ENCODE measurements at places on chromosomes 3 and 15. TPM values are rescaled to one million over a fixed set of nuclear protein-coding genes. Genes with fewer than 3 reads are reported as not detected.
A peak's percentile ranks its signal among the peaks of the same experiment; 100 is the strongest.

GRCh38 chr15:31447931-31448634, 121.4 kb downstream of the KLF13 start:
- no peaks in the 10 kb centered on the region for H3K36me3 ChIP-seq
- H3K27ac ChIP-seq = no peak overlapping the region
- H3K27me3 ChIP-seq = no peaks in the 10 kb centered on the region
- H3K4me3 ChIP-seq = no peak overlapping the region

DNA sequence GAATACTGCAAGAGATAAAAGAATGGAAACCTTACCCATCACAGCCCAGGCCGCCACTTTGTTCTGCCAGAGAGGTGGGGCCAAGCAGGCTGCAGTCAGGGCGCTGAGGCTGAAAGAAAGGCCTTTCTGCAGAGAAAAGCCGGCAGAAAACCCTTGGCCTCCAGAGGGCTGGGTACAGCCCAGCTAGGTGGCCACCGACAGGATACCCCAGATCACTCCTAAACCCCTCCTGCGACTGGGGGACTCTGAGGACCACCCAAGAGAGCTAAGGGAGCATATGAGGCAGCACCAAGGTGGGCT, 69.3 kb downstream of the SMAD6 start:
- H3K36me3 ChIP-seq = no peaks in the 10 kb centered on the region
- H3K27ac ChIP-seq = no peak overlapping the region
- DNase-seq = no peak
- no peaks in the 10 kb centered on the region for H3K4me1 ChIP-seq

The UTS2B gene
- 0.47 TPM for total RNA-seq

DNA sequence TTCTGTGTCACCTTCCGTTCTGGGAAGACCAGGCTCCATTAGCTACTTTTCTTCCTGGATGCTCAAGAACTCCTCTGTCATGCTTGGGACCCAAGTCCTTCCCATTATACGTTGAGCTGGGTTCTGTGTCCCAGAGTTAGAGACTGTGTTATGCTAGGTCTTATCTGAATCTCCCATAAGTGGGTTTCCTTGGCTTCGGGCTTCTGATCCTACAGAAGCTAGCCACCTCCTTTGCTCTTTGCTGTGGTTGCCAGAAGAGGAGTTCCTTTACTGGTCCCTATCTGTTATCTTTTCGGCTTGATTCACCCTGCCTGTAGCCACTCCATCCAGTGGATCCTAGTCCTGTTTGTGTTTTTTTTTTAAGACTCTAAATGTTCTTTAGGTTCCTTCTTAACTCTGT, 38.0 kb downstream of the TYRO3 start:
- H3K27ac ChIP-seq = no peak overlapping the region
- no peak overlapping the region for H3K4me3 ChIP-seq
- no peak for DNase-seq
- no peaks in the 10 kb centered on the region for H3K4me1 ChIP-seq

GRCh38 chr3:119534296-119534695, 25.1 kb downstream of the CD80 start:
- no peak overlapping the region for H3K27ac ChIP-seq
- H3K4me1 ChIP-seq = no peaks in the 10 kb centered on the region
- no peaks in the 10 kb centered on the region for H3K27me3 ChIP-seq
- DNase-seq = no peak
- no peaks in the 10 kb centered on the region for H3K36me3 ChIP-seq
- no peak overlapping the region for H3K4me3 ChIP-seq

DNA sequence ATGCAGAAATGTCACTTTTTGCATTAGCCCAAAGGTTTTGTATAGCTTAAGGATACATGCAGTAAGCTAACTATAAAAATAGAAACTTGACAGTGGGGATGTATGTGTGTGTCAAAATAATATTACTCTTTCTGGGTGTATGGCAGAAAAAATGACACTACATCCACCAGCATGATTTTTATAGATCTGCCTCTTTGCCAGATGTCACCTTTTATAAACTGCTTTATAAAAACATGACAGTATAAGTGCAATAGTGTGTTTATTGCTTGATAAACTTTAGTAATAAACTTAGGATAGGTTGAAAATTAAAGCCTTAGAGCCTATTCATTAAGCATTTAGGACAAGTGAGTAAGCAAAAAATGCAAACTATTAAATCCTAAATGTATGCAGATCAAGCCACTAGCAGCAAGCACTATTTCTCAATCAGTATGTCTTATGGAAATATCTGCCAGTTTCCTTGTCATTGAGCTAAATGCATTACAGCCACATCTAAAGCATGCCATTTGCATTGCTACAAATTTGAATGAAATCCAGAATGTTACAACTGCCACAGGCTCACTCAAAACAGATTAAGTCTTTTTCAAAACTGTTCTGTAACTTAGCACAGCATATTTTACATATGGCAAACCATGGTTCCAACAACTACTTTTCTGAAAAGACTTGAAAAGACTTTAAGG, 935.0 kb downstream of the FHIT start:
- no peak overlapping the region for H3K27ac ChIP-seq
- no peaks in the 10 kb centered on the region for H3K36me3 ChIP-seq
- no peaks in the 10 kb centered on the region for H3K27me3 ChIP-seq
- no peaks in the 10 kb centered on the region for H3K4me1 ChIP-seq

DNA sequence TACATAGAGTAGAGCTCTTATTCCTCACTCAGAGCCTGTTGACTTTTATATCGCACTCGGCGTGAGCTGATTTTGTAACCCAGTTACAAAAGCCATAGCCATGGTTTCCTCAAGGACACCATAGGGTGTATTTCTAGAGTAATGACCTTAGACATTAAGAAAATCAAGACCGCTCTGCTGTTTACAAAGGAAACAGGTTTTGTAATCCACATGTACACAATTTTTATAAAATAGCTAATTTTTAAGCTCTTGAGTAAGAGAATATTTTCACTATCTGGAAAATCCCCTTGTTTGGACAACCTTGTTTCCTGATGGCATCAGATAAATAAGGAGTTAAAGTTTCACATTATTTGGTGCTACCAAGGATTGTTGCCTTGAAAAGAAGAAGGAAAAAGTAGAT, 104.7 kb downstream of the PGPEP1L start:
- H3K27me3 ChIP-seq = no peaks in the 10 kb centered on the region
- H3K36me3 ChIP-seq = no peaks in the 10 kb centered on the region
- no peaks in the 10 kb centered on the region for H3K4me1 ChIP-seq
- no peak for DNase-seq
- H3K4me3 ChIP-seq = no peak overlapping the region

DNA sequence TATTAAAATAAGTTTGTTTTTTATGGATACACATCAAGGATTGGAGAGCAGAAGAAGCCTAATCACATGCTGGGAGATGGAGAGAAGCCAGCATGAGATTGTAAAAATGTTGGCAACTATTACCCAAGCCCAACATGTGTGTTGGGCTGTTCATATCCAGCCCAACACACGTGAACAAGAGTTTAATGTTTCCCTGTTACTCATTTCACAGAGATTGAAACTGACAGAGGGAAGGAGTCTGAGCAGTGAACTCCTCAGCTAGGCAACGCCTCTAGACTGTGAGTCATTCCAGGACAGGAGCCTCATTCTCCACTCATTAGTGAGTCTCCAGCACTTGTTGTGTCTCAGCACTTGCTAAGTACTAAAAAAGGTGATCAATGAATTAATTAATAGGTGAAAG, 43.2 kb upstream of the CMSS1 start:
- H3K27ac ChIP-seq = no peak overlapping the region
- H3K27me3 ChIP-seq = no peaks in the 10 kb centered on the region
- no peaks in the 10 kb centered on the region for H3K36me3 ChIP-seq
- no peak for DNase-seq
- H3K4me3 ChIP-seq = no peak overlapping the region
- no peaks in the 10 kb centered on the region for H3K4me1 ChIP-seq

The PLSCR2 gene
- not detected for total RNA-seq

The SI gene
- total RNA-seq = not detected

The RGMA gene
- not detected for total RNA-seq

GRCh38 chr3:48656061-48656840, 6.4 kb downstream of the CELSR3 start:
- peaks cover 27% of the 10 kb centered on the region for H3K4me1 ChIP-seq
- DNase-seq = peak; percentile 94
- peak overlapping the region; percentile 49 for H3K4me3 ChIP-seq

DNA sequence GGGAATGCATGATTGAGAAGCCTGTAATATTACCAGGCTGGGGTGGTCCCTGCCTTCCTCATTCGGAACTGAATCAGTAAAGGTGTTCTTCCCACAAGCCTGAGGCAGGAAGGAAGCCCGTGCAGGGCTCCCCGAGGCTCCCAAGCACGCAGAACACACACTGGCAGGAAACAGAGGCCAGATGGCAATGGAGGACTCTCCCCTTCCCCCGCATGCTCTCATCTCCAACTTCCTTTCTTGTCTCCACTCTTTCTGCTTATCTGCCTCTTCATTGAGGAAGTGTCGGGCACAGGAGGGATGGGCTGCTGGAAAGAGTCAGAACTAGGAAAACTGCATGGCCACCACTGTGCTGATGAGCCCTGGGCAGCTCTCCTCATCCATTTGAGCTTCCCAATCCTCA, 123.5 kb downstream of the NUP210 start:
- peaks cover 5% of the 10 kb centered on the region for H3K27me3 ChIP-seq
- H3K4me1 ChIP-seq = no peaks in the 10 kb centered on the region
- H3K36me3 ChIP-seq = no peaks in the 10 kb centered on the region
- no peak for DNase-seq
- no peak overlapping the region for H3K27ac ChIP-seq

The ALG1L2 gene
- total RNA-seq = not detected

The TSC22D2 gene
- 50.1 TPM for total RNA-seq

The FRMD5 gene
- not detected for total RNA-seq

DNA sequence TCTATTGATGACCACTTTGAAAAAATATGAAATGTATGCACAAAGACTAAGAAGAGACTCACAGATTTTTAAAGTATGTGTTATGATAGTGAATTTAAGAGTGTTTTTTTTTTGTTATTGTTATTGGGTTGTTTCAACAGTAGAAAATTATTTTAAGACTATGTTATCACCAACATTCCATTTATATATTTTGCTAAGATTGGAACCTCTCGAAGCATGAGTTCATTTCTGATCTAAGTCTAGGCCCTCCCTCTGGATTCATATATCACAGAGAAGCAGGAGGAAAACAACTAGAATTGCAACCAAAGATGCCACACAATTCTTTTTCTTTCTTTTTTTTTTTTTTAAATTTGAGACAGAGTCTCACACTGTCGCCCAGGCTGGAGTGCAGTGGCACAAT, 46.8 kb downstream of the ITGB5 start:
- H3K36me3 ChIP-seq = no peaks in the 10 kb centered on the region
- no peak overlapping the region for H3K27ac ChIP-seq
- H3K27me3 ChIP-seq = no peaks in the 10 kb centered on the region
- no peak for DNase-seq

The RNF13 gene
- total RNA-seq = 69.7 TPM

DNA sequence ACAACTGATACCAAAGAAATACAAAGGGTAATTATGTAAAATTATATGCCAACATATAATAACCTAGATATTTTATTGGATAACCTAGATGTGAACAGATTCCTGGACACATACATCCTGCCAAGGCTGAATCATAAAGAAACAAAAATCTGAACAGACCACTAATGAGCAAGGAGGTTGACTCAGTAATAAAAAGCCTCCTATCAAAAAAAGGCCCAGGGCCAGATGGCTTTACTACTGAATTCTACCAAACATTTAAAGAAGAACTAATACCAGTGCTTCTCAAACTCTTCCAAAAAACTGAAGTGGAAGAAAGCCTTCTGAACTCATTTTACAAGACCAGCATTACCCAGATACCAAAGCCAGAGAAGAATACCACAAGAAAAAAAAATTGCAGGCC, 32.4 kb downstream of the THBS1 start:
- no peaks in the 10 kb centered on the region for H3K36me3 ChIP-seq
- peaks cover 14% of the 10 kb centered on the region for H3K4me1 ChIP-seq
- DNase-seq = no peak
- H3K27me3 ChIP-seq = no peaks in the 10 kb centered on the region
- no peak overlapping the region for H3K27ac ChIP-seq

DNA sequence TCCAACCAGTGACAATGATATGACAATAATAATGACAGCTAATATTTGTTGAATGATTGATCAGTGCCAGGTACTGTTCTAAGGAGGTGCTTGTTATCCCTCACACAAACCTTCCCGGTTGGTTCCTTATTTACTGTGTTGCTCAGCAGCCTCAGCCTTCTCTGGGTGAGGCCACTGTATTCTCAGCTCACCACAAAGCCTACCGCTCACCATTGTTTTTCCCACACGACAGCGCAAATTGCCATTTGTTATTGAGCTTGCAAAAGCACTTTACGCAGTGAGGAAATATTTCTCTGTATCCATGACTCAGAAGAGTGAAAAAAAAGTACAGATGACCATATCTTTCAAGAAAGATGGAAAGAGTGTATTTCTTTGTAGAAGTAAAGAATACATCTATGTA, 49.5 kb upstream of the PDZRN3 start:
- no peak for DNase-seq
- H3K4me1 ChIP-seq = no peaks in the 10 kb centered on the region
- H3K27me3 ChIP-seq = no peaks in the 10 kb centered on the region
- H3K36me3 ChIP-seq = no peaks in the 10 kb centered on the region
- H3K4me3 ChIP-seq = no peak overlapping the region

- DNase-seq = no peak
- H3K27ac ChIP-seq = no peak overlapping the region
- H3K36me3 ChIP-seq = no peaks in the 10 kb centered on the region
- peaks cover 7% of the 10 kb centered on the region for H3K4me1 ChIP-seq
These were observed 1.8 kb upstream of the GPR15 start for GRCh38 chr3:98529856-98530459.

The GOLGA6B gene
- total RNA-seq = not detected

DNA sequence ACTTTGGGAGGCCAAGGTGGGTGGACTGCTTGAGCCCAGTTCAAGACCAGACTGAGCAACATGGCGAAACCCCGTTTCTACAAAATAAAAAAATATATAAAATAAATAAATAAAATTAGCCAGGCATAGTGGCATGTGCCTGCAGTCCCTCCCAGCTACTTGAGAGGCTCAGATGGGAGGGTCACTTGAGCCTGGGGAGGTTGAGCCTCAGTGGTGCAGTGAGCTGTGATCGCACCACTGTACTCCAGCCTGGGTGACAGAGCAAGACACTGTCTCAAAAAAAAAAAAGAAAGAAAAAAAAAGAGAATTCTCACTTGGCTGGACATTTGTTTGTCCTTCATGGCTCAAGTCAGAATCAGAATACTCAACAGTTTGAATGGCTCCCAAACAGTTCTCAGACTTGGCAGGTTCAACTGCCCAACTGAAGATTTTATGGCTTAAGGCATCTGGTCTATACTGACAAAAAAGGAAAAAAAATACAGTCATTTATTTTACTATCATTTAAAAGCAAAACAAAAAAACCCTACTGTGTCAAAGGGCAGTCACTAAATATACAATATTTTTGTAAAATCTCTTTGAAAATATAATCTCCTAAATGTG, 106.6 kb downstream of the FBXL22 start:
- H3K36me3 ChIP-seq = peaks cover 27% of the 10 kb centered on the region
- no peaks in the 10 kb centered on the region for H3K27me3 ChIP-seq
- peaks cover 7% of the 10 kb centered on the region for H3K4me1 ChIP-seq
- DNase-seq = no peak

The RBP2 gene
- not detected for total RNA-seq

The GCNT3 gene
- total RNA-seq = not detected

DNA sequence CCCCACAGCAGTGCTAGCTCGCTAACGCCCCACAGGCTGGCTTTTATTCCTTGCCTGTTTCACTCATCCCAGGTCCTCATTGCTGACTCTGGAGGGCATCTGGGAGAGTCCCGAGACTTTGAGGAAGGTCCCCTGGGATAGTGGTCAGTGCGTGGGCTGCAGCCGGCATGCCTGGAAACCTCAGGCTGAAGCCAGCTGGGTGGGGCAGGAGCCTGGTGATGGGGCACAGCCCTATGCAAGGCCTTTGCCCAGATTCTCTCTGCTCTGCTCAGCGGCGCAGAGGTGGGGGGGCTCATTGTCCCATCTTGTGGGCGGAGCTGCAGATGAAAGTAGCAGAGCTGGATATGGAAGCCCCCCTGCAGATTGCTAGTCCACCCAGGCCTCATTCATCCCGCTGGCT, 55.7 kb upstream of the SMAD6 start:
- H3K36me3 ChIP-seq = no peaks in the 10 kb centered on the region
- H3K27me3 ChIP-seq = no peaks in the 10 kb centered on the region
- H3K27ac ChIP-seq = no peak overlapping the region
- DNase-seq = no peak
- H3K4me3 ChIP-seq = no peak overlapping the region

Data from natural killer cell (primary cell).